RPMI7951 (cell line): ENCODE measurements at places on chromosomes 4 and X. TPM values are rescaled to one million over a fixed set of nuclear protein-coding genes. Genes with fewer than 3 reads are reported as not detected.

DNA sequence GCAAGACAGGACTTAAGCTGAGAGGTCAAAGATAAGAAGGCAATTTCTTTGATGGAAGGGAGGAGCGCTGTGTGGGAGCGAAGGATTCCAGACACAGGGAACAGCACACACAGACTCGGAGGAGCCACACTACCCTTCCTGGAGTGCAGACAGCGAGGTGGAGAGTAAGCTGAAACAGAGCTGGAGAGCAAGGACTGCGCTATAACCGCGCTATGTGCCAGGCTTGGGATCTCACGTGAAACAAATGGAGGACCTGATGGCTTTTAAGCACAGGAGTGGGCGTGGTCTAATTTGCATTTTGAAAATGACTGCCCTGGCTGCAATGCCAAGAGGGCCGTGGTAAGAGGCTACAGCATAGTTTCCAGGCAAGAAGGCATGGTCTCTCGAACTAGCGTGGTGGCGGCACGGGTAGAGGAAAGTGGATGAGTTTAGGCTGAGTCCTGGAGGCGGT is 113.9 kb upstream of the SORBS2 start:
- DNase-seq, result no peak

DNA sequence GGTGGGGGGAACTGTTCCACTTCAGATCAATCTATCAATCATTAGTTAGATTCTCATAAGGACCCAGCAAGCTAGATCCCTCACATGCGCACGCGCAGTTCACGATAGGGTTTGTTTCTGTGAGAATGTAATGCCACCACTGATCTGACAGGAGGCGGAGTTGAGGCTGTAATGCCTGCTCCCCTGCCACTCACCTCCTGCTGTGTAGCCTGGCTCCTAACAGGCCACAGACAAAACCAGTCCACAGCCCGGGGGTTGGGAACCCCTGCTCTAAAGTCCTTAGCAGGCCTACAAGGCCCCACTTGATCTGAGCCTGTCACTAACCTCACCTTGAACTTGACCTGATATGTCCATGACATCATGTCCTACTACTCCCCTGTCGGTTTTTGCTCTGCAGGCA is 30.3 kb downstream of the ARL9 start:
- DNase-seq, result no peak

- DNase-seq, result no peak
These were observed 54.9 kb downstream of the SLC9A7 start for GRCh38 chrX:46703980-46704379.

DNA sequence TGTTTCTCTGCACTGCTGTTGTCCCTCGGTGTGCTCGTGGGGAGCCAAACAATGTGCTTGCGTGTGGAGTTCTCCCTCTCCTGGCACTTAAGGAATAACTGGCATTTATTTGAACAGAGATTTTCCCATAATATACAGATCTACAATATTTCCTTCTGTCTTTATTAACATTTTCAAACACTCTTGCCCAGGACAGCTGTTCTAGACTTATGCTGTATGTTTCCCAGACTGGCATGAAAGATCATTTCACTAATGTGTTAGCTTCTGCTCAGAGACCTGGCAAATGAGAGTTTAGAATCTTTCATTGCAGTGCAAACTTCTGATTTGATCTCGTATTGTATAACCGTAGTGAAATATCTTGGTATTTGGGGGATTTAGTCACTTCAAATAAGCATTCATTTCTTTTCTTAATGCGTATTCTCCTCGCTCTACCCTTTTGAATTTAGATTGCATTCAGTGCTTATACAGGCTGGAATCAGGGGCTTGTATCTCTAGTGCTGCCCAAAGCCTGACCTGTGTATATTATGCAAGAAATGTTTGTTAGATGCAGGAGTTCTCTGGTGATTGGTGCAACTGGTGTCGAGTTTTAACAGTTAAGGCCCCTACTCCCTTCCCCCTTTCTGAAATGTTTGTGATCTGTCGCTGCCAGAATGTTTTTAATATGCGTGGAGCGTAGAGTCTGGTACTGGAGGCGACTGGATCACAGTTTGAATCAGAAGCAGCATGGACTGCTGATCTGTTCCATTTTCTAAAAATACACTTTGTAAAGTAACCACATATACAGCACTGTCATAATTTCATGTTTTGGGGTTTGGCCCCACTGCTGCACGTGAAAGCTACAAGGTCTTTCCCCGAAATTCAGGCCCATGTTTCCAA is 326.3 kb downstream of the ARHGAP10 start:
- no peak for DNase-seq

DNA sequence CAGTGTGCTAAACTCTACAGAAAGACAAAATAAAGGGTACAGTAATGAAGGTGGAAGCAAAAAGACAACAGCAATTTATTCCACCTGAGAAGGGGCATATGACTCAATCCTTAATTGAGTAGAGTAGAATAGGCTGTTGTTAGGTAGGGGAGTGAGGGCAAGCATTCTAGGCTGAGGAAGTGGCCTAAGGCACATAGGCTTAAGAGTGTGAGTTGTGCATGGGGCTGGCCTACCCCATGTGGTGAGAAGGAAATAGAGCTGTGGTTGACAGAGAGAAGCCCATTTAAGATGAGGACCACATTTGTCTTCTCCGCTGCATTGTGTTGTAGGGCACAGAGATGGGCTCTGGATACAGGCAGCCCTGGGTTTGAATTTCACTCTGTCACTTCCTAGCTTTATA is 3.4 kb upstream of the ZCCHC18 start:
- DNase-seq, result no peak

- peak; percentile 56 for DNase-seq
These were observed 183.7 kb upstream of the LDB2 start for GRCh38 chr4:17082186-17082585.

DNA sequence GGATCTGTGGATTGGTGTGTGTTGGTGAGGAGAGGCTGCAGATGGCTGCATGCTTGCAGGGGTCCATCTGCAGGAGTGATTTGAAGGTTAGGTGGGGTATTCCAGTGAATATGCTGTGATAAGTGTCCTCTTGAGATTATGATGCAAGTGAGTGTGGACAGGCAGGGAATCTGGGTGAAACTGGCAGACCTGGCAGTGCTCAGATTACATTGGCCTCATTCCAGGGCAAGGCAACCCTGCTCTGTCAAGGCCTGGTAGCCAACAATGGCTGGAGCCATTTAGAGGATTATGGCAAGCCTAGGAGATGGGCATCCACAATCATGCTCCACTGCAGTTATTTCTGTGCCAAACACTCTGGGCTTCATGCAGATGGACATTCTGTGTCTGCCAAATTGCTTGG is 113.9 kb downstream of the RTL3 start:
- DNase-seq, result no peak

GRCh38 chr4:42519803-42520417 is 122.6 kb downstream of the SHISA3 start:
- peak; percentile 16 for DNase-seq

- no peak for DNase-seq
These were observed 175.6 kb upstream of the GPC4 start for GRCh38 chrX:133590703-133591505.

DNA sequence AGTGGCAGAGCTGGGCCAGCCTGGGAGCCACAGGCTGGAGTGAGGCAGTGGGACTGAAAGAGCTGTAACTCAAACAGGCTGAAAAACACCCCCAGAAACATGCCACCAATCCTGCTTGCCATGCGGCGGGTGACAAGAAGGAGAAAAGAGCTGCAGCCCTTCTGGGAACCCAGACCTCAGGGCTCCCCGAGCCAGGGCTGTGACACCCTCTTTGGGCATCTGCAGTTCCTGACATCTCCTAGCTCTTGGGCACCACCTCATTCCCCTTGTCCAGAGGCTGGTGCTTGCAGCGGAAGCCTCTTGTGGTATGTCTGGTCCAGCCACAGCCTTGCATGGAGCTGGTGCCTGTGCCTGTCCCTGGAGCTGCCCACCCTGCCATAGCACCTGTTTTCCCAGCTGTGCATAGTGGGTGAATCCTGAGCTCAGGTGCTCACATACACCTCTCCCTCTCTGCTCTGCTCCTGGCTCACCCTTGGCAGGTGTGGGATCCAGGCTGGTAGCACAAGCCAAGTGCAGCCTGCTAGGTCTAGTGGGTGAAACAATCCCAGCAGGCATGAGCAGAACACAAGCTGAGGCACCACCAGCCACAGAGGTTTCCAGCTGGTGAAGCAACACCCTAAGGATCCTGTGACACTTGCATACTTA is 149.0 kb downstream of the CXXC4 start:
- DNase-seq, result no peak

DNA sequence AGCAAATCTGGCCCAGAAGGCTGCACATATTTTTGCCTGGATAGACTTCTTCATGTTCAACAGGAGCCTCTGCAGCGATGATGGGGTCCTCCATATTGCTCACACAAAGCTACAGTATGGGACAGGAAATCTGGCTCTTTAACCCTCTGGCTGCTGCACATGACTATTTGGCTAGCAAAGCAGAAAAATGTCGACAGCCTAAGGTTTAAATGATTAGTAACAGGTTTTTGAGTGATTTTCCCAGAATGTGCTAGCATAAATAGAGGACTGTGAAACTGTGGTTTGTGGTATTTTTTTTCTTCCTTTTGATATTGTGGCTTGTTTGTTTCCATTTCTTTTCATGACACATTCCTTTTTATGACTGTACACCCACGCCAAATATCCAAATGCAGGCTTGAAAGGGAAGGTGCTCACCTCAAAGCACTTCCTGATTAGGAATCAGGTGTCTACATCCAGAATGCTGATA is 120.2 kb upstream of the GK2 start:
- peak; percentile 0 for DNase-seq

GRCh38 chrX:68433155-68433980 is at the start of gene OPHN1:
Gene OPHN1 (minus strand): TSS chrX:68433495. CDS start chrX:68433020, 475 bp downstream.
- DNase-seq, result peak; percentile 89

DNA sequence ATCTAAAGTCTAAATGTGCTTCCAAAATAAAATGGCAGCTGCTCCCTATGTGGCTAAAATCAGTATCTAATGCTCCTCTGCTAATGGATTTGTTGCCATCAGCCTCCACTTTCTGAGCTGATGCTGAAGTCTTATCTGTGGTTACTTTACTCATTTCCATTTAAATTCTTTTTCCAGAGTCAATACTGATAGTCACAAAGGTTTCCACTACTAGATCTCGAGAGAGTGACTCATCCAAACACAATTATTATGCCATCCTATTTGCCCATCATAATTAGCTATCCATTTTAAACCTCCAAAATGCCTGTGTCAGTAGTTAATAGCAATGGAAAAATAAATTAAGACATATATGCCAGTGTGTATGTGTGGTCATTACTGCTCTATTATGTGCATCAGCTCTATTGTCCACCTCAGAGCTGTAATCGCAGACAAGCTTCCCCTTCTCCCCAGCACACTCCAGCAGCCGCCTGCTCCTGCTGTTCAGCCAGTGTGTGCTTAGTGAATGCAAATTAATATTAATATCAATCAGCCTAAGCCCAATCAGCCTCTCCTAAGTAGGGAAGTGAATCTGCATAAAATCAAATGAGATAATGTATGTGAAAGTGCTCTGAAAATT is 199.8 kb upstream of the ZIC3 start:
- no peak for DNase-seq

- DNase-seq, result no peak
These were observed 70.4 kb upstream of the FHL1 start for GRCh38 chrX:136076942-136077341.

DNA sequence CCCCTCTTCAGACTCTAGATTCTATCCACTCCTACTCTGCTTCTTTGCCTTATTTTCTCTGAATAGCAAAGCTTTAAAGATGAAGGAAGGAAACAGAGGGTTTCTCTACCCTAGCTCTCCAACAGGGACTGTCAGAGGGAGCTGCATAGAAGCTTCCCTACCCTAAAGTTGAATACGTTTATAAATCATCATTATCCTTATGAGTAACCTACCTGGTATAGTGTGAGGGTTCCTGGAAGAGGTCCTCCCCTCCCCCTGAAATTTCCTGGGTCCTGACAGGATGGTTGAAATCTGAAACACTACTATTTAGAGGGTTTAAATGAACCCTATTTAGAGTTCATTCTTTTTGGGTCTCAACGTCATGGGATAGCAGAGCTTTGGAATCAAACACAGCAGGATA is 187.0 kb upstream of the RBPJ start:
- DNase-seq, result no peak

GRCh38 chr4:72893354-72894066 is 176.0 kb downstream of the COX18 start:
- no peak for DNase-seq

DNA sequence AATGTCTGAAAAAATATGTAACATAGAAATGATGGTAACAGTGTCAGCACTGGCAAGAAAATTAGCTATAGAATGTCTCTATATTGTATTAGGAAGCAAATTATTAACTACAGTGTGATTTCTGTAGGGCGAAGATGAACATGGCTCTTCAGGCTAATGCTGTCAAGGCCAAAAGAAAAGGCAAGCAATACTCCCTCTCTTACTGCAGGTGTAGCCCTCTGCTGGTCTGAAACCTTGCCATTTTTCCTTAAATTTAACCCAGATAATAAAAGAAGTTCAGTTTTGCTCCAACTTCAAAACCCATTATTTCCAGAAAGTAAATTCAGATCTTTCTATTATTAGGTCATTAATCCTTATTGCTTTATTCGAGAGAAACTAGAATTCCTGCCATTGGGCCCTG is 215.9 kb downstream of the LRBA start:
- no peak for DNase-seq

DNA sequence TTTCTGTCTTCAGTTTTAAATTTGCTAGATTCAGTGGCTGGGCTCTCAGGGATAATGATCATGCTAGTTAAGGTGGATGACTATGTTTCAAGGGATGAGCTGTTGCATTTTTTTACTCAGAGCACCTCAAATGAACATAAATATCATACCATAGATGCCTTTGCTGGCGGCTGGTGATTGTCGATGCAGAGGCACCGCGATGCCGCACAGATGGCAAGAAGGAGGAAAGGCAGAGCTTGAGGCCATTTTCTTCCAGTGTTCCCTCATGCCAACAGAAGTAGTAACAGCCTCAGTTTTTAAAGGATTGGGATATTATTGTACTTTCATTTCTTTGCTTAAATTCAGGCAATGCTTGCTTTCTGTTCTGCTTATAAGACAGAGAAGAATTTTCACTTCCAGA is 654.7 kb upstream of the IGFBP7 start:
- DNase-seq, result no peak

GRCh38 chr4:138890891-138891570 is 124.5 kb upstream of the NOCT start:
- no peak for DNase-seq

- no peak for DNase-seq
These were observed 238.2 kb downstream of the GPC3 start for GRCh38 chrX:133747196-133747595.

- no peak for DNase-seq
These were observed 61.7 kb downstream of the HADH start for GRCh38 chr4:108051343-108051742.

Gene MAGEA10
- total RNA-seq, result 0.60 and 0.88 TPM in 2 replicates

Gene TMEM144
- 0.78 and 2.5 TPM in 2 replicates for total RNA-seq

Gene GLUD2
- 1.4 and 2.1 TPM in 2 replicates for total RNA-seq

Gene STK32B
- total RNA-seq, result 11.7 and 13.7 TPM in 2 replicates

Gene NUDT11
- 10.0 and 10.2 TPM in 2 replicates for total RNA-seq

Gene TCEAL6
- total RNA-seq, result not detected in 2 replicates

Gene LINC00632
- total RNA-seq, result 0.39 and 0.48 TPM in 2 replicates

Gene VCX
- total RNA-seq, result not detected in 2 replicates

Gene CXCL11
- total RNA-seq, result 0.10 and 0.36 TPM in 2 replicates

Gene ENPEP
- under 0.01 TPM in 1 of 2 replicates, not detected in the other for total RNA-seq

Gene BEND2
- total RNA-seq, result not detected in 2 replicates

Gene ARHGEF6
- 3.5 and 3.7 TPM in 2 replicates for total RNA-seq

Gene TEX13B
- 0.12 TPM in 1 of 2 replicates, not detected in the other for total RNA-seq

Gene GRPEL1
- total RNA-seq, result 31.5 and 32.1 TPM in 2 replicates

Gene CLDN34
- 0.29 TPM in 1 of 2 replicates, not detected in the other for total RNA-seq

Gene UGT2B17
- not detected in 2 replicates for total RNA-seq

Gene MAGEA3
- 93.5 and 116 TPM in 2 replicates for total RNA-seq

Gene F8A2
- total RNA-seq, result not detected in 2 replicates

Gene KDR
- total RNA-seq, result under 0.01 and 0.10 TPM in 2 replicates

Gene SPIN2A
- 0.20 and 0.48 TPM in 2 replicates for total RNA-seq

Gene CA5B
- 29.6 and 35.7 TPM in 2 replicates for total RNA-seq

Gene HSPA4L
- total RNA-seq, result 3.5 and 4.7 TPM in 2 replicates

Gene USP51
- 0.49 and 1.1 TPM in 2 replicates for total RNA-seq

Gene SLC25A4
- total RNA-seq, result 9.0 and 13.3 TPM in 2 replicates

Gene NPY2R
- not detected in 2 replicates for total RNA-seq

Gene SSX2
- total RNA-seq, result not detected in 2 replicates
